NCI-H345 (cell line): ENCODE measurements at places on chromosomes 5 and 9.

- no peak for DNase-seq
Observed at GRCh38 chr5:136087961-136088871, 44.4 kb upstream of the SMAD5 start.

DNA sequence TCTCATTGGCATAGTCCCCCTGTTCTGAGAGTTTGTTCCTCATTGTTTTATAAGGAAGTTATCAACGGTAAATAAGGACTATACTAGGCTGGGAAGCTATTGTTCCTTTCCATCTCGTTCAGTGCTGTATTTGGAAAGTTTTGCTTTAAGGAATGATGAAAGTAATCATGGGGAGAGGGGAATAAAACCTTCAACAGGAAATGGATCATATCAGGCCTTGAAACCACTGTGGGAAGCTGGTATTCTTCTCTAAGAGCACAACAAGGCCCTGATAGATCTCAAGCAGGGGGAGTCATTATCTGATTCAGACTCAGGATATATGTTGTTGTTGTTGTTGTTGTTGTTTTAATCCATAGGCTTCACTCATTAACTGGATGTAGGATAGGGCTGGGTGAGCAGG lies 474.5 kb downstream of the ENC1 start:
- no peak for DNase-seq

- DNase-seq, result no peak
Observed at GRCh38 chr5:135320718-135321484, 78.1 kb downstream of the MACROH2A1 start.

- no peak for DNase-seq
Observed at GRCh38 chr5:150519978-150520377, 12.0 kb downstream of the NDST1 start.

DNA sequence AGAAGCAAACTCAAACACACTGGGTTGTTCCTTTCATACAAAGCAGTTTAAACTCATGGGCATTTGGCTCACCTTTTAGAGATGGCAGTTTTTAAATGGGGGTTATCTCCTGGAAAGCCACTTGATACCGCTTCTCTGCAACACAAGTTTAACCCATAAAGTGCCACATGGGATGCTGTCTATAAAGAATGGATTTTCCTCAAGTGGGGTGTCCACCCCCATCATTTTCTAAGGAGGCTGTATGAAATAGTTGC lies 528 bp upstream of the TRPM3 start:
- no peak for DNase-seq

DNA sequence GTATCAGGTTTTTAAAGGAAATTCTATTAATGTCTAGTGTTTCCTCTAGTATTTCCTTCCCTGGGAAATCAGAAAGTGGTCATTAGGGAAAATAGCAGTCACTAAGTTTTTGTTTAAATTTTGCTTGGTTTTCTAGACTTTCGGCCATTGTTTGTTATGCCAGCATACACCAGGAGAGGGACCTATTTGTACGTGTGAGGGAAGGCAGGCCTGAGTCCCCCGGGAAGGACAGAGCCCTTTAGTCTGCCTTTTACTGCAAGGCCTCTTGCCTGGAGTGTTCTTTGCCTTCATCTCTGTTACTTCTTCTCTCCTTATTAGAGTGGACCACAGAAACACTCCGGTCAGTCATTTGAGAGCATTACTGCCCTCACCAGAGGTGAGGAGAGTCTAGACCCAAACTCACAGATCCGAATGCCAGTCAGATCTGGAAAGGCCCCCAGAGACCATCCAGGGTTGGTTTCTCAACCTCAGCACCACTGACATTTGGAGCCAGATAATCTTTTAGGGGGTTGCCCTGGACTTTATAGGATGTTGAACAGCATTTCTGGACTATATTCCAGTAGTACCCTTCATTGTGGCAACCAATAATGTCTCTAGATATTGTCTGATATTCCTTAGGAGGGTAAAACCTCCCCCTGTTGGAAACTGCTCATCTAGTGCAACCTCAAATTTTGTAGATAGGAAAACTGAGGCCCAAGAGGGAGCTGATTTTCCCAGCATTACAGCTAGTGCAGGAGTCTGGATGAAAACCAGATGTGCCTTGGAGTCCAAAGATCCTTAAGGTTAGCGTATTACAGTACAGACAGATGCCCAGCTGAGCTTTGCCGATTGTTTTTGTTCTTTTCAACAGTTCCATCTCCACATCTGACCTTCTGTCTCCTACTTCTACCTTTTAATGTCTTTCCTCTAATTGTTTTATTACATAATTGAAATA lies 93.0 kb upstream of the NIPAL4 start:
- DNase-seq, result no peak

- no peak for DNase-seq
Observed at GRCh38 chr9:79201636-79202035, 370.1 kb upstream of the TLE4 start.

DNA sequence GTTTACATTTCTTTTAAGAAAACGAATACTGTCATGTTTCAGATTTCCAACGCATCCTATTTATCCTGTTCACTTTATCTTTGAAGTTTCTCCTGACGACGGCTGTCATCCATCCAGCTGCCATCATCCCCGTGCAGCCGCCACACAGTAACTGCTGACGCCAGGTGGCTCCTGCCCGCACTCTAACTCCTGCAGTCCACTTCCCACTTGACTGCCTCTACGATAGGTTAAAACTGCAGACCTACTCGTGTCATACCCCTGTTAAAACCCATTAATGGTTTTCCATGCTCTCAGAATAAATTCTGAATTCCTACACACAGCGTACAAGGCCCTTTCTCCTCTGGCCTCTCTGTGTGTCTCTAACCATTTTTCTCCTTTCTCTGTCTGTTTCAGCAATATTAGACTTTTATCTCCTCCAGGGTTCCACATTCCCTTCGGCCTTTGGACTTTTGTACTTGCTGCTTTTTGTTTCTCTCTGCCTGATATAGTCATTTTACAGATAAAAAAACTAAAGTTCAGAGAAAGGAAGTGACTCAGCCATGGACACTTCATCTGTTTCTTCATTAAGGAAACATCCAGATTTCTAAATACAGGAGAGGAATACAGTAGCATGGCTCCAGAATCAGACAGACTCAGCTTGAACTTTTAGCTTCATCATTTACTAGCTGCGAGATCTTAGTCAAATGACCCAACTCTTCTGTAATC lies 84.9 kb downstream of the ADAMTS12 start:
- no peak for DNase-seq

DNA sequence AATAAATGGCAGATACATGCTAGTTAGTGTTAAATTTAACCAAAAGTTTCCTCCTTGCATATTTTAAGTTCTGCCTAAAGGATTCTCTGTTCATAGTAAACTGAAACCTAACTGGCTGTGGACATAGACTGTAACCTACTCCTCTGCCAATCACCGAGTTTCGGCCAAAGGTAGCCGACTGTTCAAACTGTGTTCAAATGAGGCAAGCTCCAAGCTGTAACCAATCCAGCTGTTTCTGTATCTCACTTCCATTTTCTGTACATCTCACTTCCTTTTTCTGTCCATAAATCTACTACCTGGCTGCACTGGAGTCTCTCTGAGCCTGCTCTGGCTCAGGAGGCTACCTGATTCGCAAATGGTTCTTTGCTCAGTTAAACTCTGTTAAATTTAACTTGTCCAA lies 44.1 kb downstream of the KCNV2 start:
- no peak for DNase-seq

DNA sequence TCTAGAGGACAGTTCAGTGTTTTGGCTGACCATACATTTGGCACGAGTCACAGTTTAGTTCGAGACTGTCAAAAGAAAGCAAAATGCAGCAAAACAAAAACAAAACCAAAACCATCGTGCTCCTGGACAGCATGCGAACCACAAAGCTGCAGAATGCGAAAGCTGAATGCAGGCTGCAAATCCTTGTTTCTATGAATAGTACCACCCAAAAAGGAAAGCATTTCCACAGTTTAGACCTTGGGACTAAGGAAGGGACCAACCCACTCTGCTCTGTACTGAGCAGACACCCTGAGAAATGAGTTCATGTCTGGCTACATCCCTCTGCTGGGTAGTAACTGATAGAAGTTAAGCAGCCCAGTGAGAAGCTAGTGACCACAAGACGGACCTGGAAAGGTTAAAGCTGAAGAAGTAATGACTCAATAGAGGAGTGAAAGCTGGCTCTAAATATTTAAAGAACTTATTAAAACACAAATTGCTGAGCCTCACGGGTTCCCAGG lies 3.9 kb downstream of the GCNT4 start:
- no peak for DNase-seq

GRCh38 chr5:32231241-32231640 lies 57.1 kb upstream of the GOLPH3 start:
- no peak for DNase-seq

DNA sequence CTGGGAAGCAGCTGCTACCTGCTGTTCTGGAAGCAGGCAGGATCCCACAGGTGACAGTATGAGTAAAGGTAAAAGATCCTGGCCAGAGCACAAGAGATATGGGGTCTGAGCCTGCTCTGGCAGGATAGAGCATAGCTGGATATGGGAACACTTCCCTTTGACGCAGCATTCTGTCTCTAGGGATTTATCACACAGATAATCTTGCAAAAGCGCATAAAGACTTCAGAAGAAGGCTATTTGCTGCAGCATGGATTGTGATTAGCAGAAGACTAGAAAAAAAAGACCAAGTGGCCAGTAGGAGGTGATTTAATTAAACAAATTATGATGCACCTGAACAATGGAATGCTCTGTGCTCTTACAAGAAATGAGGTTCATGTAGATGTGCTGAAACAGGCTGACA lies 52.4 kb upstream of the PWWP2A start:
- no peak for DNase-seq

DNA sequence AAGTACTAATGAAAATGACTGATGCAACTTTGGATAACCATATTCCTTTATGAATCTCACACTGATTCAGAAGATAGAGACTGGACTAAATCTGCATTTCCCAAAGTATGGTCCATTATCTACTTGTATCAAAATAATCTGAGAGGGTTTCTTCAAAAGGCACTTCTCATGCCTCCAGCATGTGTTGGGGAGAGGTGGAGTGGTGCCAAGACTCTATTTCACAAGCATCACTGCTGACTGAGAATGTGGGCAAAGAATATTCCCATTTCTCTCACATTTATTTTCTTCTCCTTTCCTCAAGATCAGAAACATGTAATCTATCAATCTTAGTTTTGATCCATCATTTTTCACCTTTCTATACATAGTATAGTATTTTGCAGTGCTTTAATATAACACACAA lies 135.4 kb downstream of the GABRB2 start:
- no peak for DNase-seq

DNA sequence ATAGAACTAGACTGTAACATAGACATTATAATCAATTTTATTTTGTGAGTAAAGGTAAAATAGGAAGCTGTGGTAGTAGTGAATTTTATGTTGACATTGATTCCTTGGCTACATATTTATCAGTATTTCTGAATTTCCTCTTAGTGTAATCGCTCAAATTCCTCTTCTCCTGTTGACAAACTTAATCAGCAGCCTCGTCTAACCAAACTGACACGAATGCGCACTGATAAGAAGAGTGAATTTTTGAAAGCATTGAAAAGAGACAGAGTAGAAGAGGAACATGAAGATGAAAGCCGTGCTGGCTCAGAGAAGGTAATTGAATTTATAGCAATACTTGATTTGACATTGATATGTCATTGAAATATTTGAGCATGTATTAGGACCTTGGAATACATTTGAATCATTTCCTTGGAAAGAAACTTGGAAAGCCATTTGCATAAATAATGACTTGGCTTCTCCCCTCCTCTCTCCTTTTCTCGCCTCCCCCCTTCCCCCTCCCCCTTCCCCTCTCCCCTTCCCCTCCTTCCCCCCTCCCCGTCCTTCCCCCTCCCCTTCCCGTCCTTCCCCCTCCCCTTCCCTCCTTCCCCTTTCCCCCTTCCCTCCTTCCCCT lies 75.5 kb downstream of the GPBP1 start:
- DNase-seq, result no peak

DNA sequence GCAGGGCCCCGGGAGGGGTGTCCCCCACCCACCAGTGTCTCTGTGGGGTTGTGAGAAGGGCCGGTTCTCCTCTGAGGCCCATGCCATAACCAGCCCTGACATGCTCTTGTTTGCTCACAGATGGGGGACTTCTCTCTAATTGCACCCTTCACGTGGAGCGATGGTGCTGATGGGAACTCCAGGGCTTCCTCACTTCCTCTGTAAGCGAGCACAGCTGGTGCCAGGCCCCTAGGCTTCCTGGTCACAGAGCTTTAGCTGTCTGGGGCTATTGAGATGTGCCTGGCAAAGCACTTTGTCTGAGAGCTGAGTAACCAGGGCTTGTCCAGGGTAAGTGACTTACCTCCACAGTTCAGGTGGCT lies 36.4 kb downstream of the PHF2 start:
- DNase-seq, result peak; percentile 76

DNA sequence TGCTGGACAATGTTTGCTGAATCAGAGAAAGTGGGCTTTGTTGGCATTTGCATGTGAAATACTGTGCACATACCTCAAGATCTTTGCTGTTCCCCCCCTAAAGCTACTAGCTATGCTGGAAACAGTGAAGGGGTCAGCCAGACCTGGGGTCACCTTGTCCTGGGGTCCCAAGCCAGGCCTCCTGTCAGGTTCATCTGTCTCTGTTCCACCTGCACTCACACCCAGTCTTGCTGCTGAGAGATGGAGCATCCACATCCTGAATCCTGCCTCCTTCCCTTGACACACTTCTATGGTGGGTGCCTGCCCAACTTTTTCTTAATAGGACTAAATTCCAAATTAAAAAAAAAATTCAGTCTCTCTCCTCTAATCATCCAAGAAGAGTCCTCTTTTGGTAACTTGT lies 4.0 kb upstream of the ABL1 start:
- DNase-seq, result no peak

- DNase-seq, result no peak
Observed at GRCh38 chr5:88659529-88660263, 223.3 kb downstream of the MEF2C start.

- peak; percentile 56 for DNase-seq
Observed at GRCh38 chr9:133585481-133586351, 23.5 kb downstream of the FAM163B start.

- no peak for DNase-seq
Observed at GRCh38 chr9:107627781-107628180, 138.2 kb upstream of the KLF4 start.

DNA sequence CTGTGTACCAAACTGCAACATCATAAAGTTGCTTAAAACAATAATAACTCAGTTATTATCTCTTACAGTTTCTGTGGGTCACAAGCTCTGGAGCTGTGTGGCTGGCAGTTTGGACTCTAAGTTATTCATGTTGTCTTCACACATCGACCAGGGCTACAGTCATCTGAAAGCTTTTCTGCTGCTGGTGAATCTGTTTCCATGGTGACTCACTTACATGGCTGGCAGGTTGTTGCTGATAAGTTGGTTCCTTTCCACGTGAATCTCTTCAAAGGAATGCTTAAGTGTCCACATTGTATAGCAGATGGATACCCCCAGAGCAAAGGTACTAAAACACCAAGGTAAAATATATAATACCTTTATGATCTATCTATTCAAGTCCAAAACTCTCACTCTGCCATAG lies 44.8 kb upstream of the CYLC2 start:
- DNase-seq, result no peak

- DNase-seq, result no peak
Observed at GRCh38 chr5:63700241-63700640, 262.0 kb downstream of the HTR1A start.
